ENCODE measurements at places on chromosomes 7 and 10.

- DNase-seq, result no peak
Observed at GRCh38 chr7:122423591-122423990, 119.0 kb upstream of the FEZF1 start.

- no peak for DNase-seq
Observed at GRCh38 chr7:67550801-67551436, 554.3 kb downstream of the TYW1 start.

- DNase-seq, result no peak
Observed at GRCh38 chr7:41847151-41847550, 144.3 kb upstream of the INHBA start.

DNA sequence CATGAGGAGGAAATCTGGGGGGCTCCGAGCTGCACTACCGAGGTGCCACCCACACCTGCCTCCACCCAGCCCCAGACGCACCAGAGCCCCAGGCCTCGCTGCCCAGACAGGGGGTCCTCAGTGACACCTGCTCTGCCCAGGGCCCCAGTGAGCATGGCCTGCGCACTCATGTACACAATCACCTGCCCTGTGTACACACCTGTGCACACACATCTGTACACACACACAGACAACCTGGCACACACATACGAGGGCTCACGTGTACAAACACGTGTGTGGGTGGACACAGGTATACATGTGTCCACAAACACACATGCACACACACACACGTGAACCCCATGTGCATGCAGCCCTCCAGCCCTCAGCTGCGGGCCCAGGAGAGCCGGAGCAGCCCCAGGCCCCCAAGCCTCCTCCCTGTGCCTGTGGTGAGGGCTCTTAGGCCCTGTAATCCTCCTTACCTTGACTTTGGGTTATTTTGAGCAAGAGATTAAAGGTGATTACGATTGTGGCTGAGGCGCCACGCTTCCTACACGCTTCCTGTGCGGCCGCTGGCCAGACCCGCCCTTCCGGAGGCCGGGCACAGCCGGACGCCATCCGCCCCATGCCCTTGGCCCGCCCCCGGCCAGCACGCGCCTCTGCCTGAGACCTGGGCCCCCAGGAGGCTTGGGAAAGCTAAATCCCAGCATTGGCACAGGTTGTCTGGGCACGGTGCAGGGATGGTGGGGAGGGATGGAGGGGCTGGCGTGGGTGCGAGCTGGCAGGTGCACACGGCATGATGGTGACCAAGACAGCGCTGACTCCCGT is 71.9 kb downstream of the ELFN1 start:
- no peak for DNase-seq

GRCh38 chr7:17680943-17681351 is 259.3 kb downstream of the SNX13 start:
- DNase-seq, result no peak

- no peak for DNase-seq
Observed at GRCh38 chr10:101007099-101007711, 7.6 kb downstream of the LZTS2 start.

GRCh38 chr7:21507627-21508343 is 35.1 kb upstream of the DNAH11 start:
- DNase-seq, result no peak

GRCh38 chr7:139679731-139680594 is 97.8 kb downstream of the HIPK2 start:
- no peak for DNase-seq

DNA sequence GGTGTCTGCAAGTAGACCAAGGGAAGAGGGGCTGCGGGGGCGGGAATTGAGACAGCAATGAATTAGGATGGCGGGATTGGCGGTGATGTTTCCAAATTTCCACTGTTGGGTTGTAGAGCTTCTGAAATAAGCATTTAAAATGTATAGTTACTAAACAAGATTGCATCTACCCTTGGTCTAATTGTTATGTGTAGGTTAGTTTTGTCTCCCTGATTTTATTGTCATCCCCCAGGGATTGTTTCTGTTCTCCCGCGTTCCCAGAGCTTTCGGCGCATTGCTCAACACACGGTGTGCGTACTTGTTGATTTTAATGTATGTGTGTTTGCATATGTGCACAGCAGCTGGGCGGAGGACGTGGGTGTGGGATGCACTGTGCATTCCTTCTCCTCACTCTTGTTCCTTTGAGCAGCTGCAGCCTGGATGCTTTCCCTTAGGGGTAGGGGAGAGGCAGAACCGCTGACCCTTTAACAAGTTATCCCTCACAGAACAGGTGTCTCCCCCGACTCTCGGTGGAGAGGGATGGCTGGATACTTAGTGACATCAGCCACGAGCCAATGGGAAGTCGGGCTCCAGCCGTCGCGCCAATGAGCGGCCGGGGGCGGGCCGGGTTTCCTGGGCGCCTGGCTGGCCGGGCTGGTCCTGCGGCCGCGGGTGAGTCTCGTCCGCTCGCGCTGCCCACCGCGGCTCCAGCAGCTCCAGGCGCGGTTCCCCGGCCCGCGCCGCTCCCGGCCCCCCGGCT is at the start of gene TSPAN33:
Gene TSPAN33, plus strand, starts transcription at position 613 of the 739 bp plus-strand sequence. CDS start 274 bp downstream, outside the sequence.
- DNase-seq, result no peak

- no peak for DNase-seq
Observed at GRCh38 chr7:3302681-3303320, 1.7 kb downstream of the SDK1 start.

- no peak for DNase-seq
Observed at GRCh38 chr10:116076621-116077020, 196.4 kb downstream of the GFRA1 start.

DNA sequence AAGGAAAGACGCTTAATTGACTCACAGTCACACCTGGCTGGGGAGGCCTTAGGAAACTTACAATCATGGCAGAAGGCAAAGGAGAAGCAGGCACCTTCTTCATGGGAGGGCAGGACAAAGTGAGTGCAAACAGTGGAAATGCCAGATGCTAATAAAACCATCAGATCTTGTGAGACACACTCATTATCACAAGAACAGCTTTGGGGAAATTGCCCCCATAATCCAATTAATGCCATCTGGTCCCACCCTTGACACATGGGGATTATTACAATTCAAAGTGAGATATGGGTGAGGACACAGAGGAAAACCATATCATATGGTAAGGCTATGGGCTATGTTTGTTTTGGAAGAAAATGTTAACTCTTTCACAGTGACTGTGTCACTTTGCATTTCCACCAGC is 1272.5 kb upstream of the CELF2 start:
- no peak for DNase-seq

- no peak for DNase-seq
Observed at GRCh38 chr10:34791947-34792346, 23.1 kb downstream of the PARD3 start.

GRCh38 chr7:29488977-29489376 is 74.7 kb upstream of the PRR15 start:
- DNase-seq, result no peak

DNA sequence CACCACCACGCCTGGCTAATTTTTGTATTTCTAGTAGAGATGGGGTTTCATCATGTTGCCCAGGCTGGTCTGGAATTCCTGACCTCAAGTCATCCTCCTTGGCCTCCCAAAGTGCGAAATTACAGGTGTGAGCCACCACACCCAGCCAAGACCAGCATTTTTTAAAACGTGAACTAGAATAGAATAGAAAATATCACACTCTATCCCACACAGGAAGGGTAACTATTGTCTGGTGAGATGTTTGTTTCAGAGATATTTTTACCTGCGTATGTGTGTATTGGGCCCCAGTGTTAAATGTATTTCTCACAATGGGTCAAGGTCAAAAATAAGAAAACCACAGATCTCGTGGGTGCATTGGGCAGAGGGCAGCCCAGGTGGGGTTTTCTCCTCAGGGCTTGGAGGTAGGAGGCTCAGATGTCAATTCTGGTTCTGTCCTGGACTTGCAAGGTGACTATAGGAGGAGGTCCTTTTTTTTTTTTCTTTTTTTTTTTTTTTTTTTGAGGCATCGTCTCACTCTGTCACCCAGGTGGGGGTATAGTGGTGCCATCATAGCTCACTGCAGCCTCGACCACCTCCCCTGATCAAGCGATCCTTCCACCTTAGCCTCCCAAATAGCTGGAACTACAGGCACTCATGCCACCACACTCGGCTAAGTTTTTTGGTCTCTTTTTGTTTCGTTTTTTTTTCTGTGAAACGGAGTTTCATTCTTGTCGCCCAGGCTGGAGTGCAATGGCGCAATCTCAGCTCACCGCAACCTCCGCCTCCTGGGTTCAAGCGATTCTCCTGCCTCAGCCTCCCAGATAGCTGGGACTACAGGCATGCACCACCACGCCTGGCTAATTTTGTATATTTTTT is 19.0 kb downstream of the SH2B2 start:
- no peak for DNase-seq

- no peak for DNase-seq
Observed at GRCh38 chr7:85685901-85686300, 499.0 kb upstream of the SEMA3D start.

GRCh38 chr7:134121632-134122139 is 5.5 kb upstream of the LRGUK start:
- DNase-seq, result no peak

- DNase-seq, result no peak
Observed at GRCh38 chr10:112374724-112375541, 1.0 kb downstream of the ACSL5 start.

GRCh38 chr10:118944959-118945633 is 84.4 kb upstream of the NANOS1 start:
- no peak for DNase-seq

- DNase-seq, result no peak
Observed at GRCh38 chr7:88092676-88092999, 127.2 kb downstream of the SRI start.

DNA sequence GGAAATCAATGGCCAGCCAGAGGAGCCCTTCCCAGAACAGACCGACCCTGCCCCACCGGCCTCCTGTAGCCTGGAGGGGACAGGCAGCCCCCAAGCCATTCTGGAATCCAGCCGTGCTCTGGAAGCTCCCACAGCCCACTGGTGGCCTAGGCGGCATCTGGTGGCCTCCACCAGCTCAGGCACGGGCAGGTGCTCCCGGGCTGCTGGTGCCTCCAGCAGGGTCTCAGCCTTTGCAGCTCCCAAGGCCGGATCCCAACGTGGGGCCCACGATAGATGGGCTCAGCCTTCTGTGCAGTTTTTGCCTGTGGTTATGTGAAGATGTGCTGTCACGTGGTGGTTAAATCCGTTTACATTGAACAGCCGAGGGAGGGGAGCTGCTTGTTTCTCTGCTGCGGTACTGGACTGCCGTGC is 44.4 kb downstream of the JAKMIP3 start:
- no peak for DNase-seq

DNA sequence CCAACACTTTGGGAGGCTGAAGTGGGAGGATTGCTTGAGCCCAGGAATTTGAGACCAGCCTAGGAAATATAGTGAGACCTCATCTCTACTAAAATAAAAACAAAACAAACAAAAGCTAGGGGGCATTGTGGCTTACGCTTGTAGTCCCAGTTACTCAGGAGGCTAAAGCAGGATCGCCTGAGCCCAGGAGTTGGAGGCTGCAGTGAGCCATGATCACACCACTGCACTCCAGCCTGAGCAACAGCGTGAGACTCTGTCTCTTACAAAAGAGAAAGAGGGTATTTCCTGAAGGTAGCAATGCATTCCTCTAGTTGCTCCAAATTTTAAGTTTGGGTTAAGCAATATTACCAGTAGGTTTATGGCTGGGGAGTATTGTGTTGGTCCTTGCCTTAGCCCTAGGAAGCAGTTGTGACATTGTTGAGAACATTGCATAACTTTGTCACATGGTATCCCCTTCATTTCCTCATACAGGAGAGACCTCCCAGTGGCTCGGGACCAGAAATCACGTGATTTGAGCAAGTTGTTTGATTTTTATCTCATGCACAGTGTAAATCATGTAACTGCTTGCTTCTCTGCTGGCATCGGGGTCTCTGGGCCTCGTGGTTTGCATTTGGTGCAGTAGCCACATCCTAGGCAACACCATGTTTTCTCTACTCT is 23.3 kb upstream of the SMARCD3 start:
- no peak for DNase-seq

GRCh38 chr7:127996253-127997071 is 34.8 kb downstream of the LRRC4 start:
- no peak for DNase-seq

DNA sequence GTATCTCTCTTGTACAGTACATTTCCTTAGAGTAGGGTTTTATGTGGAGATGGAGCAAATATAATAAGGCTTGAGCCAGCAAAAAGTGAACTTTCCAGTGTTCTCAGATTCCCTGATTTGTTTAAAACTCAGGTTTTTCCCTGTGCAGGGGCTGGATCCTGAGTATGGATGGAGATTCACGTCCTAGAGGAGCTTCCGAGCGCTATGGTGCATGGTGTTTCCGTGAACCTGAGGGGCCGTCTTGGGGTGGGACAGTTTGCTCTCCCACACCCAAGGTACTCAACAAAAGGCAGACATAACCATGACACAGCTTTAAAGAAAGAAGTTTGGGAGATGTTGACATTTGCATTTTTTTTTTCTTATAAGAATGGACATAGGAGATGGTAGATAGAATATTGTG is 122.5 kb downstream of the SEC23IP start:
- no peak for DNase-seq

DNA sequence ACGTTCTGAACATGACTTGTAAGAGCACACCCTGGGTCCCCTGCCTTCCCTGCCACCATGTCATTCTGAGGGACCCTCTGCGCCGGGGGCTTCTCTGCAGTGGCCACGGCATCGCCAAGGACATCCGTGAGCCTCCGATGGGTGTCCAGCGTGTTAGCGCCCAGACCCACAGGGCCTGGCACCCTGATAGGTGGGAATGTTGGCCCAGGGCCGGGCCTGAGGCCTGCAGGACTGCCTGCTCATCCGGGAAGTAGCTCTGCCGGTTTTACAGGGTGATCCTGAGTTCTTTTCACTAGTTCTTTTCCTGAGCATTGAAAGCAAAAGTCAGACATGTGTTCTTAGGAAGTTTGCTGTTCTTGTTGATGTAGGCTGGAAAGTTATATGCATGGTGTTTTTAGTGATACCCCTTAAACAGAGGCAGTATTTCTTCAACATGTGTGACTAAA is 54.5 kb downstream of the WDR37 start:
- no peak for DNase-seq

GRCh38 chr7:42407833-42408232 is 170.8 kb upstream of the GLI3 start:
- no peak for DNase-seq

- DNase-seq, result no peak
Observed at GRCh38 chr10:109762555-109762954, 160.8 kb downstream of the XPNPEP1 start.

DNA sequence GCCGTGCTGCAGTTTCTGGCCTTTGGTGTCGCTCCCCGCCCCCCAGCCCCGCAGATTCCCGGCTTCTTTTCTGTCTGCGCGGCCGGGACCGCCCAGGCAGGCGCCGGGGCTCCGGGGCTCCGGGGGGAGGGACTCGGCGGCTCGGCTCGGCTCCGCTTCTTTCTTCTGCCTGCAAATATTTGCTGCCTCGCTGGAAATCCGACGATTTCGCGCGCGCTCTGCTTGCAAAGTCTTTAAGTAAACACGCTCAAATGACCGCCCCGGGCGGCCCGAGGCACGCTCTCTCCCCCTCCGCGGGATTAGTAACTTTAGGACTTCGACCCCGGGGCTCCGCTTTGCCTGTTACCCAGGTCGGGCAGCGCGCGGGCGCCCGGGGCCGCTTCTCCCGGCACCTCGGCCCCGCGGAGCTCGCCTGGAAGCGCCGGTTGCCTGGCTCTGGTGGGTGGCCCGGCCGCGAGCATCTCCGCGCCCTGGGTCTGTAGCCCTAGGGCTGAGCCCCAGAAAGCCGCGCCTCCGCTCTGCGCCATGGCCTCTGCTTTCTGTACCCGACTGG is 3.9 kb upstream of the GATA3 start:
- no peak for DNase-seq
